ENCODE measurements at places on chromosomes 11 and 22.
A peak's percentile ranks its signal among the peaks of the same experiment; 100 is the strongest.

DNA sequence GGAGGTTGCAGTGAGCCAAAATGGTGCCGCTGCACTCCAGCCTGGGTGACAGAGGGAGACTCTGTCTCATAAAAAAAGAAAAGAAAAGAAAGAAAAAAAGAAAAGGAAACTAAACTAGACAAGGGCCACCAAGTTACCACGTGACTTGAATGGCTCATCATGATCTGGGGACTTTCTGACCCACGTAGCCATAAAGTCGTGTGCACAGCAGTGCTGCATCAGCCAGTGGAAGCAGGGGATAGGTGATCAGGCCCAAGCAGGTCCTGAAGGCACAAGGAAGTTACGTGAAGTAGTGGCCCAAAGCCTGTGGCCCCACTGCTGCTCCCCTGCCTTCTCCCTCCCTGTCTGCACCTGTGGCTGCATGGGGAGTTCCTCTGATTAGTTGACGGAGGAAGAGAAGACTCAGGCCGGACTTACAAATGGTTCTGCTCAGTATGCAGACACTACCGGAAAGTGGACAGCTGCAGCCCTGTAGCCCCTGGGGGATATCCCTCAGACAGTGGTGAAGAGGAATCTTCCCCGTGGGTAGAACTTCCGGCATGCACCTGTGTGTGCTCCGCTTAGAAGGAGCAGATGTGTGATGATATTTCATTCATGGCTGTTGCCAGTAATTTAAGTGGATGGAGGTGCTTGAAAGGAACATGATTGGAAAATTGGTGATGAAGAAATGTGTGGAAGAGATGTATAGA is 18.2 kb upstream of the CD81 start:
- DNase-seq = no peak

- no peak for DNase-seq
Observed at GRCh38 chr11:25776238-25776637, 555.7 kb upstream of the ANO3 start.

DNA sequence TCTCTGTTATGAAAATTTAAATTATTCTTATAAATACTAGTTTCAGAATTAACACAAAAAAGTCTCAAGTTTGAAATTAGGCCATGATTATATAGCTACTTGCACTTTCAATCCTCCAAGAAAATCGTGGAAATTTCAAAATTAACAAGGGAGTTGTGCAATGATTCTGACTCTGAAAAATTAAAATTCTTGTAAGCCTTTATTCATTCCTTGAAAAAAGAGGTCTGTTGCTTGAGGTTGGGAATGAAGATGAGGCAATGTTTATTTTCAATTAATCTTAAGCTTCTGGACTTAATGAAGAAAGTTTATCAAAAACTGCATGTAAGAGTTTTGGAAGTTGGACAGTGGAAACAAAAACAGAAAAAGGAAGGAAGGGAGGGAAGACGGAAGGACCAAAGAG is 128.2 kb upstream of the FIBIN start:
- no peak for DNase-seq

DNA sequence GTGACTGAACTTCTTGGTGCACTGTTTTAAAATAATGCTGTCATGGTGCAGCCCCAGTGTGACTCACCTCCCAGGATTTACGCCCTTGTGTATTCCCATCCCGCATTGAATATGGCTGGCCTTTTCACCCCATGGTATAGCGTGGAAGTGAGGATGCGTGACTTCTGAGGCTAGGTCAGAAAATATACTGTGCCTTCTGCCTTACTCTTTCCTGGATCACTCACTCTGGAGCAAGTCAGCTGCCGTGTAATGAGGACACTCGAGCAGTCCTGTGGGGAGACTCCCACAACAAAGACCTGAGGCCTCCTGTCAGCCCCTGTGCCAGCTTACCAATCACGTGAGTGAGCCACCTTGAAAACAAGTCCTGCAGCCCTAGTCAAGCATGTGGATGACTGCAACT is 471.9 kb upstream of the KIRREL3 start:
- no peak for DNase-seq

DNA sequence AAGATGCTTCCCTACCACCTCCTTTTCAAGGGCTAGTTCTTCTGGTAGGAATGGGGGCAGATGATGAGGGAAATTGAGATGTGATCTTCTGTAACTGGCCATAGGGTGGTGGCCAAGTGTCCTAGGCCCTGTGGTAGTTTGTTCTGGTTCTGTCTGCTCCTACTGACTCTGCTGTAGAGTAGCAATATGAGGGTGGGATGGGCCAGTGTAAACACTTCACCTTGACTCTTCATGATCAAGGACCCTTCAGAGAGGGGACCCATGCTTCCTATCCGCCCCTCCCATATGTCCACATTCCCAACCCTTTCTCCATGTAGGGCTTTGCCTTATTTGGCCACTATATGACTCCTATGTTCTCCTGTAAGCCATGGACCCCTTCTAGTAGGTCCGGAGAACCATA is 230.3 kb upstream of the SESN3 start:
- DNase-seq = no peak

GRCh38 chr11:28628412-28628811 is 520.2 kb downstream of the METTL15 start:
- no peak for DNase-seq

DNA sequence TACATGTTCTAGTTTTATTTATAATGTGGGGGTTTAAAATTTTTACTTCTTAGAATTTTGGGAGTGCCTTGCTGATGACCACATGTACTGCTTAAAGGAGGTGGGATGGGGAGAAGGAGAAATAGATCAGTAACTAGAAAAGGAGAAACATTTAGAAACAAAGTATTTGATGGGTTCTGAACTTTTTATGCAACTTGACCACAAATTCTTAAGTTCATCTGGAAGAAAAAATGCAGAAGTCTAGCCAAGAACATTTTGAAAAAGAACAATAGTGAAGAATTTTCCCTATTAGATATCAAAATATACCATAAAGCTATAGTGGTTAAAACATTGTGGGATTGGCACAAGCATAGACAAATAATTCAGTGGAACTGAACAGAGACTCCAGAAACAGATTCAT is 73.3 kb upstream of the AMPD3 start:
- no peak for DNase-seq

- DNase-seq = no peak
Observed at GRCh38 chr11:18310800-18311340, 11.1 kb downstream of the HPS5 start.

- DNase-seq = peak; percentile 76
Observed at GRCh38 chr11:67351275-67352005, 1.9 kb downstream of the POLD4 start.

- DNase-seq = no peak
Observed at GRCh38 chr11:119763071-119763728, 34.2 kb upstream of the NECTIN1 start.

DNA sequence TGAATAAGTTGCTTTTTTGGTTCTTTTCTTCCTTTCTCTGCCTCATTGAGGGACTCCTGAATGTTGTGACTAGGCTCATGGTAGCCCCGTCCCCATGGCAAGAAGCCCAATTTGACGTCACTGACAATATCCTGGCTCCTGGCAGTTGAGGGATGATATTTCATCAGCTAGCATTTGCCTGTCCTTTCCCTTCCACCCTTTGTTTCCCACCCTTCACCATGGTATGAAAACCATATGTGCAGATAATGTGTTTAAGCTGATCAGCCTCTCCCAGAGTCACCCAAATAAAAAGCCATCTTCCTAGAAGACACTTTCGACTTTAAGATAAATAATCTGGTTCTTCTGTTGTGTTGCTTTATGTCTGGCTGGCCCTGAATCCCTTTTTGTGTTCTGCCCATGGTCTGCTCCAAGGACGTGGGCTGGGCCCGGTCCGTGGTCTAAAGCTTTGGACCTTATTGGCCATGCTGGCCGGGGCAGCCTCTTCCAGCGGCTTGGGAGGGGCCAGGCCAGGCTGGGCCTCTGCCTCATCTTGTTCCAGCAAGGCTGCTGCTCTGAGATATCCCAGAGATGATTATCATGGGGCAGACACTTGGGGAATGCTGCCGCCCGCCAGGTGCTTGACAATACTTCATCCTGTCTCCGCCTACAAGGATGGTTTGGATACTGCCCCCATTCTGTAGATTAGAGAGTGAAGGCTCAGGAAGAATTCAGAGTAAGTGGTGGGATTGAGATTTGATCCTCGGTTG is 5.1 kb downstream of the TSPAN18 start:
- no peak for DNase-seq

DNA sequence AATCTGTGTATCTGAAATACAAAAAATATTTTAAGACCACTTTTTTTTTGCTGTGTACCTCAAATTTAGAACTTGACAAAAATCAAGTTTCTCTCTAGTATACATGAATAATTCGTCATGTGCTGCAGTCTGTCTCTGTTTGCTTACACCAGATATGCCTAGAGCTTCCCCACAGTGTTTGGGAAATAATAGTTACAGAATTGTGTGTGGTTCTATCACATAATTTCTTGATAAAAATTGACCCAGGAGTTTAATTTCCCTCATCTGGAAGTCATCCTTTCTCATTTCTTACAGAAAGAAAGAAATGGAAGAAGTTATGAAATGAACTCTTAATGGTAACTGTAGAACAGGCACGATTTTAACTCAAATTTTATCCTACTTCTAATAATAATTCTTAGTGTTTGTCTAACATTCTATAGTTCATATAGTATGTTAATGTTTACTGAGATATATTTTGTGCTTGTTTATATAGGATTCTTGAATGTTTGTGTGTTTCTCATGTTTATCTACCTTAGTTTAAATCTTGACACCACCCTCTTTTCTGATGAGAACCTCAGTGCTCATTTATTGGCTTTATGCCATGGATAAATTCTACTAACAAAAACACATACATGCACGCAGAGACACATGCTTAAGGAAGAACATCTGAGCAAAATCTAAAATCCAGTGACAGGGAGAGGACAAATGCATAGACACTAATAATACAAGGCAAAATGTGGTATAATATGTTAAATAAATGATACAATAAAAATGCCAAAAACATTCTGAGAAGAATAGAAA is 61.4 kb upstream of the CTSC start:
- no peak for DNase-seq

Measured in EL (cell line).